ENCODE measurements at places on chromosomes 6 and 20.

GRCh38 chr6:69422020-69422419 lies 374.8 kb downstream of the LMBRD1 start:
- DNase-seq: no peak

GRCh38 chr20:2918096-2919049 lies 45.1 kb downstream of the PTPRA start:
- no peak for DNase-seq

- no peak for DNase-seq
Observed at GRCh38 chr6:112227411-112227810, 27.0 kb downstream of the LAMA4 start.

DNA sequence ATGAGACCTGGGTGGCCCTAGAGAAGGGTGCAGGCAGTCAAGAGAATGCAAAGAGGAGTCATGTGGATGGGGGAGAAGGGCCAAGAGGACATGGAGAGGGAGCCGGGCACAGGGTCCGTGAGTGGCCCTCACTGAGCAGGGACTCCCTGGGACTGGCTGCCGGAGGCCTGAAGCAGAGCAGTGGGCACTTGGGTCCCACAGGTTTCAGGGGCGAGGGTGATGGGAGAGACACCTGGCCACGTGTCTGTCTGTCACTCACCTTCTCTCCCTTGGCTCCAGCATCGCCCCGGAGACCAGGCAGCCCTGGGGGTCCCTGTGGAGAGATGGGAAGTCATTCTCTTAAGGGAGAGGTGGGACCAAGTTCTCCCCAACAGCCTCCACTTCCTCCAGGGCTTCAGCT lies 25.5 kb downstream of the COL11A2 start:
- peak; percentile 82 for DNase-seq

GRCh38 chr20:33234050-33234449 lies 1.7 kb upstream of the BPIFA1 start:
- no peak for DNase-seq

Measured in osteocyte (in vitro differentiated cells).